GM23338 (cell line): ENCODE measurements at places on chromosomes 5 and 9.

DNA sequence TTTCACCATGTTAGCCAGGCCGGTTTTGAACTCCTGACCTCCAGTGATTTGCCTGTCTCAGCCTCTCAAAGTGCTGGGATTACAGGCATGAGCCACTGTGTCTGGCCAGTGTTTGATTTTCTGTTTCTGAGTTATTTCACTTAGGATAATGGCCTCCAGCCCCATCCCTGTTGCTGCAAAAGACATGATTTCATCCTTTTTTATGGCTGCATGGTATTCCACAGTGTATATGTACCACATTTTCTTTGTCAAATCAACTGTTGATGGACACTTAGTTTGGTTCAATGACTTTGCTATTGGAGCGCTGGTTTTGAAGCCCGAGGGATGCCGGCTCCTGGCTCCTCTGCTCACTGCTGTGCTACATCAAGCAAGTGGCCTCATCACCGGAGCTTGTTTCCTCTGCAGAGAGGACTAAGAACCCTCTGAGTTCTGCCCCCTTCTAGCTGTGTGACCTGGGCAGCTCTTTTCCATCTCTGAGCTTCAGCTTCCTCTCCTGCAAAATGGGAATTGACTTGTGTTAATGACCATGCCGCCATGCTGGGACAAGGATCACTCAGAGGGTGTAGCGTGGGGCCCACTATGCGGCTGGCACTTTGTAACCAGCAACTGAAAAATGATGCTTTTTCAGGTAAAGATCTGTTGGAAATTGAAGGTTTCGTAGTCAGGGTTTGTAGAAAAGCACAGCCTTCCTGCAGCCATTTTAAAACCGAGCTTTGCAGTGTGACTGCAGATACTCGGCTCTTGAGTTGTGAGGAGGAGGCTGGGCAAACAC, 4.6 kb upstream of the NEURL1B start:
- DNase-seq = no peak

DNA sequence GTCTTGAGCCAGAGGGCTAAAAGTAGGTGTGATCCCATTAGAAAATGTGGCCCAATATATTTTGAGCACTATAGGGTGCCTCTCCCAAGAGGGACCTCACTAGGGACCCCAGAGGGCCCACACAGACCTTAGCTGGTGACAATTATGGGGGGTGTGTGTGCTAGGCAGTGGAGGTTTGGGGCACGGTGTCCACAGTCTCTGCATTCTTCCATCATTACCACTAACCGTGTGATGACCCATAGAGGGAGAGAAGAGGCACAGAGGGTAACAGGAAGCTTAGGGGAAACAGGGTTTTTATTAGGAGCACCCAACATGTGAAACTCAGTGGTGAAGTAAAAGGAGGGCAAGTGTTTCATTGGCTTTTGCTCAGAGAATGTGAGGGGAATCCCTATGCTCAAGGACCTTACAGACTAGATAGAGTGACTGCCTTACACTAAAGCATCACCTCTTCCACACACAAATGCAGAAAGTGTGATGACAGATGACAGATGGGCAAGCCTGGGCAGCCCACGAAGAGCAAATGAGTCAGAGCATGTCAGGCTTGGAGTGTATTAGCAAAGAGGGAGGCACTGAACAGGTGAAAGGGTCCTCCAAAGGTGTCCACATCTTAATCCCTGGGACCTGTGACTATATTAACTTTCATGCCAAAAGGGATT, 2.5 kb upstream of the ACTL7A start:
- no peak for DNase-seq

- DNase-seq = no peak
These were observed 320.2 kb downstream of the RFX3 start for GRCh38 chr9:3205421-3206095.

DNA sequence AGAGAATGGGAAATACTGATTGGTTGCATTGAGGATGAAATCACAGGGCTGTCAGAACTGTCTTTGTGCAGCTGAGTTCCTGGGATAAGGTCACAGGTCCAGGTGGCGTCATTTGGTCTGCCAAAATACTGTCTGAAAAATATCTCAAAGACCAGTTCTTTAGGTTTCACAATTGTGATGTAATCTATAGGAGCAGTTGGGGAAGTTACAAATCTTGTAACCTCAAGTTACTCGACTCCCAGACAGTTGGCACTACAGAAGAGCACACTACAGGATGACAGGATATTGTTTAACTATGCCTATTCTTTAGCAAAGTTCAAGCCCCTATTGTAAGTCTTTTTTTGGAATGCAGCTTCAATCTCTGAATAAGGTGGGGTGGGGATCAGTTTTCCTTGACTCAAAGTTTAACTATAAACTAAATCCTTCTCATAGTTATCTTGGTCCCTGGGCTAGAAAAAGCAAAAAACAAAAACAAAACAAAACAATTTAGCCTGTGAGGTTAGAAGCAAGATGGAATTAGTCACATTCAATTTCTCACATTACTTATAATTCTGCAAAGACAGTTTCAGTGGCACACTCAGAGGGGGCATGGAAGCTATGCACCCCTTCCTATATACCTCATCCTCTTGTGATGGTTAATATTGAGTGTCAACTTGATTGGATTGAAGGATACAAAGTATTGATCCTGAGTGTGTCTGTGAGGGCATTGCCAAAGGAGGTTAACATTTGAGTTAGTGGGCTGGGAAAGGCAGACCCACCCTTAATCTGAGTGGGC, 276.0 kb downstream of the AUH start:
- DNase-seq = no peak

DNA sequence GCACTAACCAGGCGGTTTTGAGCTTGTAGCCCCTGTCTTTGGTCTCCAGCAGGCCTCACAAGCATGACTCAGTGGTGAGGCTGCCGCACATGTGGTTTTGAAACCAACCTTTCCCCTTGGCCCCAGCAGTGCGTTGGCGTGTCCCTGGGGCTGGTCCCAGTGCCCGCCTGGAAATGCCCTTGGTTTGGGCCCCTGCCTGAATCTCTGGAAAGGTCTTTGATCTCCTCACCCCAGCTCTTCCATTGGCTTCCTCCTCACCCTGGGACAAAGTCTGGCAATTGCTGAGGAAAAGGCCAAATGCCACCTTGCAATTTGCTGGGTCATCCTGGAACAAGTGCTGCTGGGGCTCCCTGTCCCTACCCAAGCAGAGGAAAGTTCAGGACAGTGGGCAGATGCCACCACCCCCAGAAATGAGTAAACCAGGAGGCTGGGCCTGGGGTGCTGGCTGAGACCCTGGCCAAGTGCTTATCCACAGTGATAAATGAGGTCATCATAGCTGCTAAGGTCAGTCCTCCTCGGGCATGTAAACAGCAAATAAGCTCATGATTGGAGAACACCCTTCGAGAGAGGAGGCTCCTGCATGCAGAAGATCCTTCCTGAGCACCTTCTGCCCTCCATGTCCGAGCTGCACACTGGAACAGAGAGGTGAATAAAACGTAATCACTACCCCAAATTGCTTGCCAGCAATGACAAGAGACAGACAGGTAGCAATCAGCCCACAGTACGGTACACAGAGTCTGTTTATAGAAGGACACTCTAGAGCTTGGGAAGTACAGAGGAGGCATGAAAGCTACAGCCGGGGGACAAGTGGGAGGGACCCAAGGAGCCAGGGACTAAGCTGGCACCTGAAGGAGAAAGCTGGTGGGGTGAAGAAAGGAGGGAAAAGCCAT, 98.9 kb upstream of the CPEB4 start:
- DNase-seq = no peak
